ENCODE measurements at places on chromosomes 5 and 9.
A peak's percentile ranks its signal among the peaks of the same experiment; 100 is the strongest.

GRCh38 chr9:17938035-17938655, 359.3 kb downstream of the SH3GL2 start:
- DNase-seq, result no peak

DNA sequence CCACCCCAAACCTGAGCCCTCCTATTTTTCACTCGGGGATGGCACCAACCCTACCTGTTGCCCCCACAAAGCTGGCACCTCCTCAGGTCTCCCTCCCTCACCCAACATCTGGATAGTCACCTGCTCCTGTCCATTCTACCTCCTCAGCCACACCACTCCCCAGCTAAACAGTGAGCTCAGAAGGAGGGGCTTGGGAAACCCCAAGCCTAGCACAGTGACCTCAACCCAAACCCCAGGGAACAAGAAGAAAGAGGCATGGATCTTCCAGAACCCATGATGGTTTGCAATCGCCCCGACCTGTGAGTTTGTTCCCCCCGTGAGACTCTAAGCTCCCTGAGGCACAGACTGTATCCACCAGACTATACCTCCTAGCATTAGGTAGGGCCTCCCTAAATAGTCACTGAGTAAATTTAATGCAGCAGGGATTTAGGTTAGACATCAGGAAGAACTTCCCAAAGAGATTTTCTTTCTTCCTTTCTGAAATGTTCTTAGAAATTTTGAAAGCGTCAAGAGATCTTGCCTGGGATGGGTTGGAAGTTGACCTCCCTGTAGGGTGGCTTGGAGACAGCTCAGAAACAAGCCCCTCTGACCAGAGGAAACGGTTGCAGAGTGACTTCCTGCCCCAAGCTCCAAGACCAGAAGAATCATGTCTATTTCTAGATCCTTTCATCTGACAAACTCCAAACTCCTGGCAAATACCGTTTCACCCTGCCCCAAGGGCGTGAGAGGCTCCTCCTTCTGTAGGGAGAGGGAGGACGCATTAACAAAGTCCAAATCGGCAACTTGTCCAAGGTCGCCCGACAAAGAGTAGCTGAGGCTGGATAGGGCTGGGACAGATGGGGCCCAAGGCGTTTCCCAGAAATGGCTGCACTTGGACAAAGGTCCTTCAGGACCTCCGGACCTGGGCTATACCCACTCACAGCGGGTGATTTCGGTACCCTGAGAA, 4.1 kb downstream of the FIBCD1 start:
- DNase-seq, result no peak

GRCh38 chr5:112921026-112921832, 798 bp downstream of the REEP5 start:
- DNase-seq, result peak; percentile 15

- DNase-seq, result no peak
These were observed 109.9 kb upstream of the IFNE start for GRCh38 chr9:21592063-21592338.

DNA sequence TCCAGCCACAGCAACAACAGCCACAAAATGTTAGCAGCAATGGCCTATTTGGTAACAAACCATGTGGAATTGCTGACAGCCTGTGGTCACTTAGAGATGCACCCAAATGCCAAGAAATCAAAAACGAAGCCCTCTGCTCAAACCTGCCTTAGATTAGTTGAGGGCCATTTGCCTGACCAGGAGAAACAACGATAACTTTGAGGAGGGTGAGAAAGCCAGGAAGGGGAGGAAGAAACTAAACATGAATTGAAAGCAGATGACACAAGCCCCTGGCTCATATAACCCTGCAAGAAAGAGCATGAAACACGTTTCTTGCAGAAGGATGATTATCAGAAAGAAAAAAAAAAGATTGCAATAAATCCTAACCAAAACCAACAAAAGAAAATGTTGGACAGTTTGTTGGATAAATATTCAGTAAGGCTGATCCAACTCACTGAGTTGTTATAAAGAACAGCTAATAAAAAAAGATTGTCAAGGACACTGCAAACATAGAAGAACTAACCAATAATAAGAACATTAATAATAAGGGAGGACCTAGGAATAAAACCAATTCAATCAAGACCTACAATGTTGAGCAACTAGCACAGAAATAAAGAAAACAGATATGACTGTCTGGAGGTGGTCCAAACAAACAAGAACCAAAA, 140.5 kb upstream of the SLC30A5 start:
- DNase-seq, result no peak

DNA sequence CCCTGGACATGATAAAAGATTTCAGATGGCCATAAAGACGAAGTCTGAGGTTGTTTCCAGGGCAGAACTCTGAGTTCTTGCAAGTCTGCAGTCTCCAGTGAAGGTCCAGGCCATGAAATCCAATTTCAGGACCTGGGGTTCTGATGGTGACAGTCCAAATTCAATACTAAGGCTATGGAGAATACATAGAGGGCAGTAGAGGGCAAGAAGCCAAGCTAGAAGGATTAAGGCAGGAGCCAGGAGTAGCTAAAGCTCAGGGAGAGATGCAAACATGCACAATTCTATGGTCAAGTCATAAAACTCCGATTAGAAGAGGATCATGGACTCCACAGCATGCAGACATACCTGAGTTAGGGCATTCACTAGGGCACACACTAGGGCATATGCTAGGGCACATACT, 11.4 kb downstream of the SLIT3 start:
- DNase-seq, result no peak

DNA sequence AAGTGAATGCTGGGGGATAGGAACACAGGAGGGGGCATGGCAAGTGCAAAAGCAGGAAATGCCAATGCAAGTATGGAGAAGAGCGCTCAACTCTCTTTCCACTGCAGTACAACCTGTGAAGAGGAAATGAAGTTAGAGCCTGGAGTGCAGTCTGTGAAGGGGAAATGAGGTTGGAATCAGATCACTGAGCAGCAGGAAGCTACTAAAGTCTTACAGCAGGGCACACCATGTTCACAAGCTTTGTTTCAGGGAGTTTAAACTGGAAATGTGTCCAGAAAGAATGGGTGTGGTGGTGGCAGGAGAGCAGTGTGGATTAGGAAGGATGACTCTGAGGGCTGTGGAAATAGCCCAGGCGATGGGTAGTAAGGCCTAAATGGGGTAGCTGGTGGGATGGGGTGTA, 15.4 kb downstream of the ARHGEF37 start:
- DNase-seq, result no peak

DNA sequence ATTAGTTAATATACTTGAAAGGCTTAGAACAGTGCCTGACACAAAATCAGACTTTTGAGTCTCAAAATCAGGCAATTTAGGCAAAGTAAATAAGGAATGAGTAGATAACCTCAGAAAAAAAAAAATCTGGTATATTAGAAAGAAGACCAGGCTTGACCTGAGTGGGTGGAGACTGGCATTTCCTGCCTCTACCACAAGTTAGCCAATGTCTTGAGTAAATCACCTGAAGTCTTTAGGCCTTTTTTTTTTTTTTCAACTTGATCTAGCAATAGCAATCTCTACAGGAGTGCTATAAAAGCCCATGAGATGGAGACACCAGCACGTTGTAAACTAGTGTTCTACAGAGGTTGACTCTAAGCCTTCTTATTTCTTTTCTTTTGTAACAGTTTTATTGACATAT, 104.2 kb upstream of the RASEF start:
- no peak for DNase-seq

GRCh38 chr5:39394946-39395345, 29.8 kb downstream of the DAB2 start:
- no peak for DNase-seq

GRCh38 chr5:80357671-80358070, 37.9 kb downstream of the SPZ1 start:
- DNase-seq, result no peak

- no peak for DNase-seq
These were observed 465.7 kb downstream of the GADD45G start for GRCh38 chr9:90070469-90070868.

DNA sequence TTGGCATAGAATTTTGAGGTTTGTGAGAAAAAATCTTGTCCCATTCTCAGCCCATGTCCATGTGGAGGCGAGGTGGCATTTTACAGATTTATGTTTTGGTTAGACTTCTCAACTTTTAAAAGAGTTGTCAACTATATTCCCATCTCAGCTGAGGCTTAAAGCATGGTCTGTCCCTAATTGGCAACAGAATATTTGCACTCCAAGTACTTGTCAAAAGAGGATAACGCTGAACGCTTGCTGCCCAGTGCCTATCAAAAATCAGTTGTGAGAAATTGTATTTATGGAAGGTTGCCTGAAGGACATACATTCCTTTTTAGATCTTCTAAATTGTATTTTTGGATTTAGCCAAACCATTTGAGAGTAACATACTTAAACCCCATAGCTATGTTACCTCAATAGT, 202.0 kb downstream of the SLF1 start:
- DNase-seq, result no peak

DNA sequence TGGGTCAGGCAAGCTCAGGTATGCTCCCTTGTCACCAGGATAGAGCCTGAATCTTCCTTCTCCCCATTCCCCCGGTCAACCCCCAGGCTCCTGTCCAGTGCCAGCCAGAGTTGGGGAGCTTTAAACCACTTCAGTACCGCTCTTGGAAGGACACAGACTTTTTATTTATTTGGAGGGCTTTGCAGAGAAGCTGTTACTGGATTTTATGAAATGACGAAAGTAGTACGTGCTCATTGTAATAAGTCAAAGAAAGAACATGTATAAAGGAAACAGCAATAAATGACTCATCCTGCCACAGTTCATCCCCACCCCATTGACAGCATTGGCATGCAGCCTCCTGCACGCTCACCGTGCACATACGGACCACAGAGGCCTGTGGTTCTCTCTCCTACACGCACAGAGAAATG, 230.3 kb downstream of the AUH start:
- peak; percentile 81 for DNase-seq

GRCh38 chr5:149855366-149855765, 89.2 kb downstream of the PDE6A start:
- no peak for DNase-seq

DNA sequence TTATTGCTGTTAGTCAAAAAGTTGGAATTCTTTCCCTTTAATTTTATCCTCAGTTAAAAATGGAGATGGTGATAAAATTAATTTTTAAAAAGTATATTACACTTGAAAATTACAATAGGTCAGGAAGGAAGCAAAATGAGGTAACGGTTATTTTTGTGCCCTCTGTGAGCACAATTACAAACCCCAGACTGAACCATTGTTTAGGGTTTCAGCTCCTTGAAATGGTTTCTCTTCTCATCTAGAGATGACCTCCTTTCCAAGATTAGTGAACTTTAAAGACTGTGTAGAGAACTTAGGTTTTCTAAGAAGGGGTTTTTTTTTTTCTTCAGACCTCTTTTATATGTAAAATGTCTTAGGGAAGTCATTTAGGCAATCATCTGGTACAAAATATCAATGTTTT, 126.2 kb upstream of the CHD1 start:
- DNase-seq, result no peak

- DNase-seq, result no peak
These were observed 2.8 kb downstream of the LPCAT1 start for GRCh38 chr5:1520791-1521453.

Data from HS-27A (cell line).